Metanephros (tissue), 2 donors: ENCODE measurements at places on chromosomes 4 and X. TPM values are rescaled to one million over a fixed set of nuclear protein-coding genes. Genes with fewer than 3 reads are reported as not detected.

Gene NLGN4X
- 14.3 TPM for total RNA-seq

Gene PGAM4
- total RNA-seq, result not detected

Gene YY2
- total RNA-seq, result 2.5 TPM

Gene SHOX
- 0.06 TPM for total RNA-seq

Gene IGSF1
- total RNA-seq, result 9.3 TPM

Gene MSANTD1
- 0.99 TPM for total RNA-seq

Gene DKK2
- total RNA-seq, result 6.1 TPM

Gene SSX2B
- total RNA-seq, result 0.35 TPM

Gene CXorf38
- 13.4 TPM for total RNA-seq

Gene CD38
- total RNA-seq, result 1.9 TPM

Gene CLGN
- total RNA-seq, result 0.47 TPM

Gene MAOA
- total RNA-seq, result 14.7 TPM

Gene MAGEB1
- total RNA-seq, result not detected

Gene ADRA2C
- total RNA-seq, result 11.1 TPM

Gene SPANXD
- total RNA-seq, result not detected

Gene EXOC1
- total RNA-seq, result 41.5 TPM

Gene TEX13D
- total RNA-seq, result not detected

Gene ERAS
- not detected for total RNA-seq

Gene IL21
- not detected for total RNA-seq

Gene MAGEA6
- not detected for total RNA-seq

Gene PCSK1N
- total RNA-seq, result 38.5 TPM

Gene PAGE5
- not detected for total RNA-seq

Gene RHOXF1
- 0.47 TPM for total RNA-seq

Gene GPR119
- total RNA-seq, result not detected

Gene C4orf46
- 27.3 TPM for total RNA-seq

Gene ABHD18
- total RNA-seq, result 14.9 TPM

Gene NLGN3
- total RNA-seq, result 2.2 TPM

Gene CENPVL3
- 0.70 TPM for total RNA-seq

Gene APELA
- 4.3 TPM for total RNA-seq

Gene SLC38A5
- 4.8 TPM for total RNA-seq

Gene KLB
- 0.18 TPM for total RNA-seq

Gene SCRG1
- total RNA-seq, result not detected

Gene ARHGEF9
- 24.8 TPM for total RNA-seq

Gene NEK1
- 15.8 TPM for total RNA-seq

Gene P2RY8
- total RNA-seq, result 2.9 TPM

Gene HPSE
- total RNA-seq, result 1.3 TPM

Gene SMIM20
- total RNA-seq, result 53.9 TPM

Gene MAGEA11
- not detected for total RNA-seq

Gene NAT8L
- 5.4 TPM for total RNA-seq

Gene NFKB1
- 31.0 TPM for total RNA-seq

Gene JCHAIN
- 5.1 TPM for total RNA-seq

Gene TDO2
- total RNA-seq, result 2.7 TPM

Gene SH3RF1
- total RNA-seq, result 29.8 TPM

Gene MAGEA3
- not detected for total RNA-seq

Gene C4orf36
- total RNA-seq, result 1.3 TPM

Gene GLRA3
- total RNA-seq, result under 0.01 TPM

Gene VGLL1
- 5.4 TPM for total RNA-seq

Gene ZXDA
- total RNA-seq, result 12.7 TPM

Gene FAM47E
- total RNA-seq, result 11.1 TPM

Gene HELT
- not detected for total RNA-seq
